ENCODE measurements at places on chromosomes 1 and 21.

- no peak for DNase-seq
These were observed 31.9 kb upstream of the SLC19A1 start for GRCh38 chr21:45574081-45574501.

DNA sequence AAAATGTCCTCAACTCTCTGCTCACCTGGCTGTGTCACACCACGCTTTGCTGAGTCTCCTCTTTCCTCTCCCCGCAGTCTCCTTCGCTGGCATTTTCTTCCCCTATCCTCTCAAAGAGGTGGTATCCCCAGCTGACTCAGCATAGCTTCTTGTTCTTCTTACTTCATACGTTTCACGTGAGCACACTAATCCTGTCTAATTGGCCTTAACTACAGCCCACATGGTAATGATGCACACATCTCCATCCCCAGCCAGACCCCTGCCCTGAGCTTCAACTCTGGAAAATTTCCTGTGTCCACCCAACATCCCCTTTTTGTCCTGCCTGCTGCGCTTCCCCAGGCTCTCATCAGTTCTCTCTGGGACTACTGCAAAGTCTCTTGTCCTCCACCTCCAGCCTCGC is 169.8 kb downstream of the TTLL7 start:
- no peak for DNase-seq

- DNase-seq, result no peak
These were observed 178.4 kb downstream of the DUSP10 start for GRCh38 chr1:221563476-221563921.

DNA sequence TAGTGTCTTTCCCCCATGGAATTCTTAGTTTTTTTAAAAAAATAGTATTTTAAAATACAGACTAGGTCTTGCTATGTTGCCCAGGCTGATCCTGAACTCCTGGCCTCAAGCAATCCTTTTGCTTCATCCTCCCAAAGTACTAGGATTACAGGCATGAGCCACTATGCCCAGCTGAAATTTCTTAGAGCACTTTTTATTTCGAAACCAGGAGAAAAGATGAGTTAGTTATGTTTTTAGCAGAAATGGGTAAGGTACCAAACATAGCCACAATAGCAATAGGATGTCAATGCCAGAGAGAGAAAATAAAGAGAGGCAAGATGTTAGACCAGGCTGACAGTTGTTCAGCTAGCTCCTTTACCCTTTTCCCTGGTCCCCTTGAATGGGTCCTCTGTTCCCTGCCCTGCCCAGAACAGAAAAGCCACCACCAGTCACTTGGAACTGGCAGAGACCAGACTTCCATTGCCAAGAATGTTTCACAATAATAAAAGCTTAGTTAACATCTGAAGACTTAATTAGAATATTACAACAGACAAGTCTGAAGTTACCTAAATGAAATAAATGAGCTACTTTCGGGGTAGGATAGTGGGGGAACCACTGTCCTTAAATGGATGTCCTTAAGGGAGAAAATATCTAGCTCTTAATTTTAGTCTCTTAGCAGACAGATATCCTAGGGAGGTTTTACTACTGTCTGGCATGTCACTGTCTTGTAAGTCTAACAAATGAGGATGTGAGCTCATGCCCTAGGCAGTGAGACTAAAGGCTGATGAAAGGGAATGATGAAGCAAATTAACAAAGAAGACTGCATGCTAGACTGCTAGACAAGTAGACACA is 54.3 kb downstream of the ABL2 start:
- DNase-seq, result no peak

- DNase-seq, result no peak
These were observed 43.3 kb upstream of the RABGAP1L start for GRCh38 chr1:174116042-174116441.

- no peak for DNase-seq
These were observed 11.3 kb upstream of the IL22RA1 start for GRCh38 chr1:24154215-24154614.

DNA sequence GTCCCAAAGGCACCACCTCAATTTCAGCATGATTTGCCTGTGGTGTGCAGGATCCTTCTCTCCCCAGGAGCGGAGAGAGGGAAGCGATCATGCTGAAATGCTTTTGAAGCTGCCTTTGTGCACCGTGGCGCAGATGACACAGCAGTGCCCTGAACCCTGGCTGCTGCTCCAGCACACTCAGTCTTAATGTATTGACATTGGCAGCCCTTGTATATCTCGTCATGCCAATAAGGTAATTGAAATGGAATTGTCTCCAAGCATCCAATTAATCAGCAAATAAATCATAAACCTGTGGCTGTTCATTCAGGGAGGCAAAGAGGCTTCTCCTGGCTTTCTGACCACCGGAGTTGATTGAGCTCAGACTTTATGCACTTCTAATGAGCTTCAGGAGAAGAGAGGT is 139.8 kb downstream of the KAZN start:
- no peak for DNase-seq

- DNase-seq, result no peak
These were observed 33.3 kb downstream of the LRP8 start for GRCh38 chr1:53294567-53294966.
